ENCODE measurements at places on chromosomes 11 and 22.

GRCh38 chr11:131109790-131110189, 193.5 kb upstream of the SNX19 start:
- no peak for DNase-seq

- no peak for DNase-seq
These were observed 113.5 kb downstream of the MN1 start for GRCh38 chr22:27687984-27688545.

- DNase-seq, result no peak
These were observed 21.8 kb downstream of the PRR5 start for GRCh38 chr22:44723801-44724200.

DNA sequence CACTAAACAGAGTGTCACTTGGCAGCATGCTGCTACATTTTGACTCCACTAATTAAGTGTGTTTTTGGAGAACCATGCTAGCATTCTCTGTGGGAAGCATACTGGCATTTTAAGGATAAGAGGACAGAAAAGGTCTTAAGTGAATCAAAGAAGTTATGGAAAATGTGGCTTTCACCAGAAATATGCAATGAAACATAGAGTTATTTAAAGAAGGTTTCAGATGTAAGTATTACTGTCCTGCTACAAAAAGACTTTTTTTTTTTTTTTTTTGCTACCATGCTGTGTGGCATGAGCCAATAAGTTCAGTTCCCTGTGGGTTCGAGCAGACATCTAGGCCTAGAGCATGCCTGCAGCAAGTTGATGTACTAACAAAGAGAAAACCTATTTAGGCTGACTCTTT, 187.6 kb downstream of the MSANTD4 start:
- no peak for DNase-seq

DNA sequence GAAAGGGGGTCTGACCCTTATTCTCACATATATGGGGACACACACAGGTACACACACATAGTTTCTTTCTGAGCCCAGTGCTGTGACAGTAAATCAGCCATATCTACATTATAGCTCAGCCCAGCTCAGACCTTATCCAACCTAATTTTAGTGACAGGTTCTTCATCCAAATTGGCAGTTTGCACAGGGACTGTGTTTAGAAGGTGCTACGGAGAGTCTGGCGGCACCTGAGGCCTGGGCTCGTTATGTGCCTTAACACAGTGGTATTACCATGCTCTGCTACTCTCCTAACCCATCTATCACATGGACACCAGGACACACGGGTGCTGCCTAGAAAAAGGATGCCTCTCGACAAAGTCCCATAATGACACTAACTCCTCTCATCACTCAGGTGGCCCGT, 109.3 kb downstream of the GALNT18 start:
- no peak for DNase-seq

DNA sequence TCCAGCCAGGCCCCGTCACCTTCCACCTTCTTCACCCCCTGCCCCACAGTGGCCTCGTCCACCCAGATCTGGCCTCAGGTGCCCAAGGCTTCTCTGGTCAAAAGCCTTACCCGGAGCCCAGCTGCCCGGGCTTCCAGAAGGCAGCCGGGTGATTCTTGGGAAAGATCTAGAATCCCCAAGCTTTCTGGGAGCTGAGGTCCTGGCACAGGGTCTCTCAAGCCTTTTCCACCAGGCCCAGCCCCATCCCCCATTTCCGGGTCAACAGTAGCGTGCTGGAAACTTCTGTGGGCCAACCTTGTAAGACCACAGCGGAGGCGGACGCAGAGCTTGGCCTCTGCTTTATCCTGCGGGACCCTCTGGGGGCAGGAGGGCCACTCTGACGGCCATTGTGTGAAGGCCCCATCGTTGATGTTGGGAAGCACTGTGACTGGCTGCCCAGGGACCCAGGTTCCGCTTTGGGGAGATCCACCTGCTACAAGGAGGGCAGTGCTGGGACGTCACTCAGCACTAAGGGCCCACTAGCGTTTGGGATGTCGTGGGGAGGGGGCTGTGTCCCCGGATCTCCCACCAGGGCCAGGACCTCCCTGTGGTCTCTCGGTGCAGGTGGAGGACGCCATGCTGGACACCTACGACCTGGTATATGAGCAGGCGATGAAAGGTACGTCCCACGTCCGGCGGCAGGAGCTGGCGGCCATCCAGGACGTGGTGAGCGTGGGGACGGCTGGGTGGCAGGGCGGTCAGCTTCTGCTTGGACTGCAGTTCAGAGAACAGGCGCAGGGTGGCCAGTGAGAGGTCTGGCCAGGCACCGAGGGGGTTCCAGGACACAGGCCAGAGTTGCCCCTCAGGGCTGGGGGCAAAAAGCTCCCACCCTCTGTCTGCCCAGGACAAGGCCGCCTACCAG, 11.5 kb downstream of the TSPAN32 start:
- no peak for DNase-seq

DNA sequence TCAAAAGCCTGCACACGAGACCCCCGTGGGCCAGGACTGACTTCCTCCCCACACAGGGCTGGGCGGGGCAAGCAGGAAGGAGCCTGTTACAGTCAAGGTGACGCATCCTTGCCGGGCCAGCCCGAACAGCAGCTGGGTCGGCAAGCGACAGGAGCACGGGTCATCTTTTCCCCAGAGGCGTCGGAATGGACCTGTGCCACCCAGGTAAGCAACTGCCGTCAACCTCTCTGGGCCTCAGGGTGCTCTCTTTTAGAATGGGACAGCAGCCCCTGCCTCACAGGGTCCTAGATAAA, at the start of gene CYTH4:
TSS of gene CYTH4 (plus strand) at position 124 of the 293 bp plus-strand sequence. CDS start at position 186, 62 bp downstream.
- peak; percentile 72 for DNase-seq

GRCh38 chr11:1641096-1641495, 11.5 kb downstream of the KRTAP5-5 start:
- DNase-seq, result no peak

DNA sequence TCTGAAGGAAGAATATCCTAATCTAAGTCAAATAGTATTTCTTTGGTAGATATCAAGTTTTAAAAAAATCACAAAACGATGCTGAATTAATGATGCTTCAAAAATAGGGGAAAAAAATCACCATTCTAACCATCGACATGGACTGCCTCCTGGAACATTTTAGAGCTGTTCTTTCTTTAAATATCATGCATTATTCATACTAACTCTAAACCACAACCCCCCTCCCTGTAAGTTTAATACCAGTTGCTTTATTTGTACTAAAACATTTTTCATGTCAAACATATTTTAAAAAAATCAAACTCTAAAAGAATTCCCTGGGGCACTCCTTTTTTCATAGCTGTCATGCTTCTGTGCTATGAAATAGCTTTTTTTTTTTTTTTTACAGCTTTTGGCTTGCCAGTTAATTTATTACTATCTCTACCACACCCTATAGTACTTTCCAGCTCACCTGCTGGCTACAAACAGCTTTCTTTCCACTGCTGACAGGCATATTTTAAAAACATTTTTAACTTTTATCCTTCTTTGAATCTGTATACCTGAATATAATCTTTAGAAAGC, 256.9 kb downstream of the SOX6 start:
- DNase-seq, result no peak

- DNase-seq, result no peak
These were observed 199.1 kb downstream of the INSC start for GRCh38 chr11:15313862-15314261.

- DNase-seq, result no peak
These were observed 46.4 kb upstream of the TBCEL start for GRCh38 chr11:120977266-120978137.

DNA sequence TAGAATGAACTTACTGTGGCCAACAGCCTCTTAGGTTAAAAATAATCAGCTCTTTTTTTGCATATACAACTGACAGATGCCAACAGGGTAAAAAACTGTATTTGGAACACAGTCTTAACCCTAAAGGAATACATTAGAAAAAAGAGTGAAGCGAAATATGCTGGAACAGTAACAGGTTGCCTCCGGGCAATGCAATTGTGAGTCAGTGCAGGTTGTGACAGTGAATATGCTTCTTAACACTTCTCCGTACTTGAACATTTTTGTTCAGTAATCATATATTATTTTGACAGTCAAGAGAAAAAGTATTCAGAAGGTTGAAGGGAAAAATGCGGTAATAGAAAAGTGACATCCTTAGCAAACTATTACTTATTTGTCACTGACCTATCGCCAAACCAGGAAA, 98.5 kb downstream of the DBX1 start:
- no peak for DNase-seq
